T-helper 2 cell treated with Interferon-gamma antibody and Interleukin-4, amounts not matched to agents 100 ng/mL and 5 ng/mL, for 36 hours (primary cell): ENCODE measurements at places on chromosomes 3 and 15. TPM values are rescaled to one million over a fixed set of nuclear protein-coding genes. Genes with fewer than 3 reads are reported as not detected.

The ZNF710 gene
- total RNA-seq = 25.5 and 27.5 TPM in 2 replicates

The AGTR1 gene
- total RNA-seq = not detected in 2 replicates

The NEDD4 gene
- 8.2 and 8.7 TPM in 2 replicates for total RNA-seq

The GRK7 gene
- total RNA-seq = not detected in 2 replicates

The C3orf22 gene
- not detected in 2 replicates for total RNA-seq

The GPR149 gene
- not detected in 2 replicates for total RNA-seq

The EHHADH gene
- 3.3 and 3.8 TPM in 2 replicates for total RNA-seq

The TMEM41A gene
- total RNA-seq = 20.9 and 21.2 TPM in 2 replicates

The SH2D7 gene
- 0.11 and 0.34 TPM in 2 replicates for total RNA-seq

The EIF1B gene
- 33.4 and 38.1 TPM in 2 replicates for total RNA-seq

The OPA1 gene
- 62.0 and 64.5 TPM in 2 replicates for total RNA-seq

The CDC25A gene
- total RNA-seq = 30.7 and 30.8 TPM in 2 replicates

The ZNF774 gene
- 1.8 and 1.9 TPM in 2 replicates for total RNA-seq

The ARPC4 gene
- 295 and 297 TPM in 2 replicates for total RNA-seq

The SLC28A2 gene
- total RNA-seq = not detected in 2 replicates

The IDH3A gene
- total RNA-seq = 115 and 119 TPM in 2 replicates

The HGD gene
- 0.50 and 0.64 TPM in 2 replicates for total RNA-seq

The CADPS gene
- total RNA-seq = not detected in 2 replicates

The MAP1A gene
- 12.6 and 12.7 TPM in 2 replicates for total RNA-seq

The LRTM1 gene
- not detected in 2 replicates for total RNA-seq

The CCDC39 gene
- not detected in 2 replicates for total RNA-seq

The NR2E3 gene
- total RNA-seq = not detected in 2 replicates

The GOLGA8J gene
- 0.45 TPM in 1 of 2 replicates, not detected in the other for total RNA-seq

The ZBED2 gene
- 13.1 and 14.2 TPM in 2 replicates for total RNA-seq

The VWA5B2 gene
- total RNA-seq = not detected in 2 replicates

The STRA6 gene
- not detected in 2 replicates for total RNA-seq

The GPR171 gene
- total RNA-seq = 154 and 170 TPM in 2 replicates

The HTR3E gene
- total RNA-seq = not detected in 2 replicates

The DOCK3 gene
- 0.93 TPM in 2 replicates for total RNA-seq

The CD96 gene
- 223 and 241 TPM in 2 replicates for total RNA-seq

The TUSC7 gene
- total RNA-seq = not detected in 2 replicates

The EXOG gene
- total RNA-seq = 22.7 and 23.2 TPM in 2 replicates

The RETNLB gene
- total RNA-seq = not detected in 2 replicates

The PLSCR5 gene
- total RNA-seq = not detected in 2 replicates

The DBR1 gene
- total RNA-seq = 21.5 and 22.2 TPM in 2 replicates

The OIP5 gene
- total RNA-seq = 18.7 TPM in 2 replicates

The SPTBN5 gene
- 0.59 and 1.0 TPM in 2 replicates for total RNA-seq

The LDHAL6B gene
- total RNA-seq = not detected in 2 replicates

The ATP13A4 gene
- 1.6 and 2.7 TPM in 2 replicates for total RNA-seq

The ACVR2B gene
- 6.8 and 7.3 TPM in 2 replicates for total RNA-seq
